ENCODE measurements at places on chromosomes 16 and 17.

GRCh38 chr17:59757470-59757869 lies 50.0 kb downstream of the VMP1 start:
- no peak for DNase-seq

DNA sequence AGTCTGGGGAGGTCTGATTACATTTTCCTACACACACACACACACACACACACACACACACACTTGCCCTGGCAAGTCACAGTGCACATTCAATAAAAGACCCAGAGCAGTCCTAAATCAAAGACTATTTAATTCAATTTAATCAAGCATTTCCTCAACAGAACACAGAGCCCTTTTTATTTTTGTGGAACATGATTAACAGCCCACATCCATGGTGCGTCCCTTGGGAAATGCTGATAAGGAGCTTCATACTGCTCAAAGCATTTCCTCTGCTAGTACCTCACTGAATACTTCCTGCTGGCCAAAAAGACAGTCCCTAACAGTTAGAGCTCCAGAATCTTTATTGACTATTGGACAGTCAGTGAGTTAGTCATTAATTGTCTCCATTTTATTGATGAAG lies 43.1 kb upstream of the MYH10 start:
- no peak for DNase-seq

- DNase-seq, result no peak
These were observed 108.4 kb downstream of the OR1D5 start for GRCh38 chr17:2954898-2955445.

- no peak for DNase-seq
These were observed 1.6 kb downstream of the PRSS41 start for GRCh38 chr16:2799859-2800226.

DNA sequence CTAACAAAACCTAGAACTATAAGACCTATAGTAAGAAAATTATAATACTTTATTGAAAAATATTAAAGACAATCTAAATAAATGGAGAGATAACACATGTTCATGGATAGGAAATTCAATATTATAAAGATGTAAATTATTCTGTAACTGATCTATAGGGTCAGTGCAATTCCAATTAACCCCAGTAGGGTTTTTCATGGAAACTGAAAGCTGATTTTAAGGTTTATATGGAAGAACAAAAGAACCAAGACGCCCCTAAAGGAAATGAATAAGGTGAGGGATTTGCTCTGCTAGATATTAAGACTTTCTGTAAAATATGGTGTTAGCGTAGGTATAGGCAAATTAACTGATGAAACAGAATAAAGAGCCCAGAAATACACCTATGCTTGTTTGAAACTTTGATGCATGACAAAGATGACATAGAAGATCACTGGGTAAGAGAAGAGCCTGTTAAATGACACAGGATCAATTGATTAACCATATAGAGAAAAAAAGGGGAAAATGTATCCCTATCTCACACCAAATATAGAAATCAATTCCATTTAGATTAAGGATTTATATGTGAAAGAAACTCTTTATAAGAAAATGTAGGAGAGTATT lies 3.0 kb downstream of the ICAM2 start:
- no peak for DNase-seq

DNA sequence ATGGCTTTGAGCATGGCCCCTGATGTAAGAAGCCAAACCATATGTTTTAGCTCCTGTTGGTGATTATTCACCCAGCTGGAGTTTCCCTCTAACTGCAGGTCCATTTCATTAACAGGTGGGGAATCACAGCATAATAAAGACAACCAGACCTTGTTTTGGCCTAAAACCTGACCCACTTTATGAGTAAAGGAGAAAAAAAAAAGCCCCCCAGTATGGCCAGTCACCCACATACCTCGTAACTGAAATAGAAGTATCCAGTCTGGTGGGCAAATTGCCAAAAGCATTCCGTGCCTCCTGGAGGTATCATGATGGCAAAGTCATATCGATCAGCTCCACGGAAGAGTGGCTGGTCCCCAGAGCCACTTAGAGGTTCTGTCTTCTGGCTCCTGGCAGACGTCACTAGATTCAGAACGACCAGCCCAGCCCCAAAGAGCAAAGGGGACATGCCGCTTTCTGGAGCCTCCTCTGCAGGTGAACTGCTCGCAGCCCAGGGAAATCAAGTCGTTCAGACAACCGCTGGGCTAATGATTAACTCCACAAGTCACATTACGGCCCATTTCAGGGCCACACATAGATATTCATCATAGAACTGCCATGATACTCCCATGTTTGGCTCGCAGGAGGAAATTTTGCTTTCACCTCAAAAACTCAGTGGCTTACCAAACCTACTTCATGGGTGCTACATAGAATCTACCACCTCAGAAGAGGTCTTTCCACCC lies at the start of gene TMED6:
Gene TMED6, minus strand, starts transcription at position 478 of the 719 bp plus-strand sequence. Its CDS starts 33 bp downstream, at position 445.
- no peak for DNase-seq

Data from CD8-positive, alpha-beta memory T cell (primary cell).